CD4-positive, alpha-beta T cell treated with Interleukin-4 for 1 hour (primary cell): ENCODE measurements at places on chromosomes 6 and 20.

- no peak for DNase-seq
Measured at GRCh38 chr20:46237227-46237626, 71.1 kb downstream of the CDH22 start.

DNA sequence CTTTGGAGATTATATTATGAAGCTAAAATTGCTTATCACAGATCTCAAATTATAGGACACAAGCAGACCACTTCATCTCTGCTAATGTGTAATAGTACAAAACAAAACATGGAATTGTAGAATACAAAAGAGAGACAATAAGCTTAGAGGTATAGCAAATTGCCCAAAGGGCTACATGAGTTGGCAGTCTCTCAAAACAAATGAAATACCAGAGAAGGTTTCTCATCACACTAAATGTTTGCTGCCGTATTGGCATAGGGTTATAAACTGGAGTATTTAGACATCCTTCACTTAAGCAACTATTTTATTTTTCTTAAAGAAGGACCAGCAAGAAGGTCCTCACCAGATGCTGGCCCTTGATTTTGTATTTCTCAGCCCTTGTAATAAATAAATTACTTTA, 5.9 kb upstream of the EYA4 start:
- no peak for DNase-seq

DNA sequence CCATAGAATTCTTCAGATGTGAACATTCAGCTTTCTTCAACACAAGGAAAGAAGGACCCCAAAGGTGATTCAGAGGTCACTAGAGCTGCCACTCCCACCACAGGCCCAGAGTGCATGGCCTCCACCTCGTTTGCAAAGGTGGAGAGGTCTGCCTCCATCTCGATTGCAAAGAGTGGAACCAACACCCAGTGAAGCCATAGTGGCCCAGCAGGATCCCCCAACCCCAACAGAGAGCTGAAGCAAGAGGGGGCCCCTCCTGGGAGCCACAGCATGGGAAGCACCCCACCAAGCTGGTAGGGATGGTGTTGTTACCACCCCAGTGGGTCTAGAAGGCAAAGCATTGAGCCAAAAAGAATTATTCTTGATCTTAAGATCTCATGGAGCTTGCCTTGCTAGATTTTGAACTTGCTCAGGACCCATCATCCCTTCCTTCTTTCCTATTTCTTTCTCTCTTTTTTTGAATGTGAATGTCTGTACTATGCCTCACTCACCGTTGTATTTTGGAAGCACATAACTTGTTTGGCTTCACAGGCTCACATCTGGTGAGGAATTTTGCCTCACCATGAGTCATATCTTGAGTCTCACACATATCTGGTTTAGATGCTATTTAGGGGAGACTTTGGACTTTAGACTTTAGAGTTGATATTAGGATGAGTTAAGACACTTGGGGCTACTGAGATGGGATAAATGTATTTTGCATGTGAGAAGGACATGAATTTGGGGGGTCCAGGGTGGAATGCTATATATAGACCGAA, 119.2 kb downstream of the ANKRD60 start:
- no peak for DNase-seq

DNA sequence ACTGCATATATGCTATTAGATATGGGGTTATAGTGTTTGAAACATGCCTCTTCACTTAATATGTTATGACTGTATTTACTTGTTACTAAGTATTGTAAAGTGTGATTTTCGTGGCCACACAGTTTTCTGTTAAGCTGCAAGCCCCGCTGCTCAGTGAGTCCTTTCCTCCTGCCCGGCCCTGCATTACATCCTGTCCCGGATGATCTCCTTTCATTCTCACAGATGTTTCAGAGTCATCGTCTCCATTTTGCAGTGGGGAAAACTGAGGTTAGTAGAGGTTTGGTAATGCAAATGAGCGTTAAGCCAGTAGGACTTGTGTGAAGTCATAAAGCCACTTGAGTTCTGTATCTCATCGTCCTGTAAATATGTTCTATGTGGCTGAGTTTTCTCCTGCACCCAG, 155.5 kb downstream of the CFAP61 start:
- no peak for DNase-seq

DNA sequence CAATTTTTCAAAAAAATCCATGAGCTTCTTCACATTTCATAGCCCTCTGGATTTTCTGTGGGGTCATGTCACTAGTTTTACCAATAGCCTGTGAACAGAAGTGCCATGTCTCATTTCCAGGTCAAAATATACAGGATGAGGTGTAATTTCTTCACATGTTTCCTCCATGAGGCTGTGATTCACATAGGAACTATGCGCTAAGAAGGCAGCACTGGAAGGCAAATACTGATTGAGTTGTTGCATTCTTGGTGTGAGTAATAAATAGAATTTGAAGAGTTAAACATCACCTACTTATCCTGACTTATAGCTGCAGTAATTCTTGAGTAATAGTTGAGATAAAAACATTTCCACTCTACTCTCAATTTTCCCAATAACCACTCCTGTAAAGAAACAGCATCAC, 442.3 kb downstream of the HAO1 start:
- no peak for DNase-seq
